ENCODE measurements at places on chromosomes 7 and 10.

GRCh38 chr7:39056153-39056552 is 78.4 kb downstream of the POU6F2 start:
- DNase-seq: no peak

GRCh38 chr10:29612657-29613056 is 22.1 kb downstream of the SVIL start:
- no peak for DNase-seq

DNA sequence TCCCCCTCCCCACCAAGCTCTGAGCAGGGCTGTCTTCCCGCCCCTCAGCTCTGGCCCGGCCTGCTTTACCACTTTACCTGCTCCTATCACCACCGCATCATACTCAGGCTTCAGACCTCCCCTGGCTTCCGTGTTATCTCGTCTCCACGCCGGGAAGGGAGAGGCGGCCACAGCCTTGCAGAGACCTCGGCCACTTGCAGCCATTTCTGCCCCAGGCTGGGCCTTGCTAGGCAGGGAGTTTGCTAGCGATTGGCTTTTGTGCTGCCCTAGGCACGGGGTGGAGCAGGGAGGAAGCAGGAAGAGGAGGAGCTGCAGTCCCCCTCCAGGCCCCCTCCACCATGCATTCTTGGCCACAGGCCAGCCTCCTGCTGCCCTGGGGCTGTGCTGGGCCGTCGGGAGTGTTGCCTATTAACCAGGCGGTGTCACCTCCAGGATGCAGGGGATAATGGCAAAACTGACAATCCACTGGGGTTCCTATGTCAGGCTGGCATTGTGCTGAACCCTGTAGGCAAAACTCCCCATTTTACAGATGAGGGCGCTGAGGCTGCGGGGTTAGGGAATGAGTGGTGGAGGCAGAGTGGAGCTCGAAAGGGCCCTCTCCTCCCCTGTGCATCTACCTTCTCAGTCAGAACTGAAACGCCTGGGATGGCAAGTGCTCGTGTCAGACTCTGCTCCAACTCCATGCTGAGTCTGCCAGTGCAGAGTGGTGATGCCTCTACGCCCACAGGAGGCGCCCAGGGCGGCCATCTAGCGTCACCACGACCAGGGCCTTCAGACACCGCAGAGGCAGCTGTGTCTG is at the start of gene PYROXD2:
TSS of gene PYROXD2 (minus strand) at position 251 of the 799 bp plus-strand sequence. CDS start at position 204, 47 bp downstream.
- DNase-seq: peak; percentile 85

DNA sequence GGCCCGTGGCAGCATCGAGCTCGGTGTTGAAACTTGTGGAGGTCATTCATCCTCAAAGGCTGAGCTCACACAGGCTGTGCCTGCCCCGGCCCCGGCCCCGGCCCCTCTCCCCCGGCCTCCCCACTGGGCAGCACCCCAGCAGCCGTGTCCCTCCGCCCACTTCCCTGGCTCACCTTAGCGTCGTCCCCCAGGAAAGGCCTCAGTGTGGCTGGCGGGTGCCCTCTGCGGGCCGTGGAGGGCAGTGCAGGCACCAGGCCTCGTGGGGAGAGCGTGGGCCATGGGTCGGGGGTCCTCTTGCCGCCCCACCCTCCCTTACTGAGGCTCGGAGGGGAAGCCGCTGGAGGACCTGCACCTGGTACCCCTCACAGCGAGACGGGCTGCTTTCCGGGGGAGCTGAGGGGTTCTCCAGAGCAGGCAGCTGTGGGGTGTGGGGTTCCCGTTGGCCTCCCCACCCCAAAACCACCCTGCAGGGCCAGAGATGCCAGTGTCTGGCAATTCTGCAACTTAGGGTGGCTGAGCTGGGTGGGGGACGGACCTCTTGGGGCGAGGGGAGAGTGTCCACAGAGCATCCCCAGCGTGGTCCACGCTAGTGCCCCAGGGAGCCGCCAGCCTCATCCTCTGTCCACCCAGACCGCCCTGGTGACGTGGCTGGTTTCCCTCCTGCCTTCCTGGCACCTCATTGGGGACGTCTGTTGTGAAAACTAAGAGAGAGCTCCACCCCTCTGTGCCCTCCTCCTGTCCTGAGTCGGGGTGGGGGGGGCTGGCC is 44.2 kb upstream of the DPYSL4 start:
- peak; percentile 68 for DNase-seq

GRCh38 chr10:78146200-78146599 is 112.5 kb downstream of the RPS24 start:
- DNase-seq: no peak

Data from head of caudate nucleus (tissue), 42 donors.